ENCODE measurements at places on chromosomes 7 and 10. TPM values are rescaled to one million over a fixed set of nuclear protein-coding genes. Genes with fewer than 3 reads are reported as not detected.

DNA sequence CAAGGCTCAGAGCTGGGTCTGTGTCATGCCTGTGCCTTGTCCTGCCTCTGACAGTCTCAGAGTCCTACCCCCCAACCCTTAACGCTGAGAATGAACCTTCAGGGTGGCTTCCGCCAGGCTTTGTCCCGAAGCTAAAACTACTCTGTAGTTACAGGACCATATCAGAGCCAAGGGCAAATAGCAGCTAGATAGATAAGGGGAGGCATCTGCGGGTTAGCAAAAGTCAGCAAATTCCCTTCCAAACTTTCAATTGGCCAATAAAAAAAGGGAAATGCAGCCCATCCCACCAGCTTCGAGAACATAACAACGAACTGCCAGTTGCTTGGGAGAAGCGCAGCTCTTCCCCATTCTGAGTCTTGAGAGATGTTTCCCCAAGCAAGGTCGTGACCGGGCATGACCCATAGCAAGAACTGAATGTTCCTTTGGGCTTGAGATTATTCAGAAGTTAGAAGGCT is 17.7 kb downstream of the CCL24 start:
- DNase-seq: peak; percentile 93

GRCh38 chr10:130453721-130454542 is 317.7 kb downstream of the GLRX3 start:
- DNase-seq: peak; percentile 9

The WEE2 gene
- total RNA-seq: 1.4 TPM

The STAG3 gene
- 105 TPM for total RNA-seq

DNA sequence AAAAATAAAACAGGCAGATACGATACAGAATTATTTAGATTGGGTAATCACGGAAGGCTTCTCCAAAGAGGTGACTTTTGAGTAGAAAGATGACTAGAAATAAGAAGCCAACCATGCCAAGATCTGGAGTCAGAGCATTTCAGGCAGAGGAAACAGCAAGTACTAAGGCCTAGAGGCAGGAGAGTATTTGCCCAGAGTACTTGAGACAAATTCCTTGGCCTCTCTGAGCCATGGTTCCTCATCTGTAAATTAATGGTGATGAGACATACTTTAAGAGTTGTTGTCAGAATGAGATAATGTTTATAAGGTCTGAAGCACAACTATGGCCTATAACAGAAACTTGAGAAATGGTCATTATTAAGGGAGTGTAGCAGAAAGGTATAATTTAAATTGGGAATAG is 15.8 kb upstream of the GPR37 start:
- no peak for DNase-seq

- DNase-seq: peak; percentile 31
Observed at GRCh38 chr10:130737621-130738020, 573.9 kb downstream of the TCERG1L start.

The ASAH2B gene
- 6.6 TPM for total RNA-seq

The COL26A1 gene
- total RNA-seq: 1.1 TPM

- no peak for DNase-seq
Observed at GRCh38 chr10:6926971-6927370, 346.9 kb upstream of the PRKCQ start.

The LIPM gene
- total RNA-seq: not detected

DNA sequence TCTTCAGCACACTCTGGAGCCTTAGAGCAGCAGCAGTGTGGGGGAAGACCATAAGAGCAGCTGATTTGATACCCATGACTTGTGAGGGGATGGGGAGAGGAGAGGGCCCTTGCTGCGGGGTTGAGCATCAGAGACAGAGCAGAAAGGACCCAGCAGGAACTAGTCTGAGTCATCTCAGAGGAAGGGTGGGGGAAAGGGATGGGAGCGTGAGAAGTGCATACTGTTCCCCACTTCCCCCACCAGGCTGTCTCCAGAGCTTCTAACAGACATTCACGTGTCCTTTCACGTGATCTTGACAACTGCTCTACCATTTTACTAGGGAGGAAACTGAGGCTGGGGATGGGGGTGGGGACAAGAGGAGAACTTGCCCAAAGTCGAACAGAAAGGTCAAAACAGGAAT is 38.7 kb downstream of the FAM241B start:
- DNase-seq: no peak

- DNase-seq: no peak
Observed at GRCh38 chr10:69835875-69836730, 34.4 kb downstream of the COL13A1 start.

- DNase-seq: no peak
Observed at GRCh38 chr10:95279042-95279820, 11.6 kb downstream of the PDLIM1 start.

DNA sequence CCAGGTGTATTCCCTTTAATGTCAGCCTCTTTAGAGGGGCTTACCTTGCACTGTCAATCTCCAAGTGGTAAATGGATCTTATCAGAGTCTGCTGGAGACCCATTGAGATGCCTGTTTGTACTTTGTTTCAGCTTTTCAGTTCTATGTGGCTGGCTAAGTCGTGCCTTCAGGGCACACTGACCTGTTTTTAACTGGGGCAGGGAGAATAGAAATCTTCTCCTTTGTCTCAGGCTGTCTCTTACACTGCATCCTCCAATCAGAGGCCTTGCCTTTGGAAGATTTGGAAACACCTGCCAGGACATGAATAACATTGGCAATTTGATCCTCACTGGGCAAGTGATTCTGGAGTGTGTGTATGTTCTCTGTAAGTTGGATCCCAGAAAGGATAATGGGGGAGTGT is 65.0 kb downstream of the POU6F2 start:
- DNase-seq: no peak

The GOLGA7B gene
- 1.1 TPM for total RNA-seq

The NPY gene
- total RNA-seq: not detected

DNA sequence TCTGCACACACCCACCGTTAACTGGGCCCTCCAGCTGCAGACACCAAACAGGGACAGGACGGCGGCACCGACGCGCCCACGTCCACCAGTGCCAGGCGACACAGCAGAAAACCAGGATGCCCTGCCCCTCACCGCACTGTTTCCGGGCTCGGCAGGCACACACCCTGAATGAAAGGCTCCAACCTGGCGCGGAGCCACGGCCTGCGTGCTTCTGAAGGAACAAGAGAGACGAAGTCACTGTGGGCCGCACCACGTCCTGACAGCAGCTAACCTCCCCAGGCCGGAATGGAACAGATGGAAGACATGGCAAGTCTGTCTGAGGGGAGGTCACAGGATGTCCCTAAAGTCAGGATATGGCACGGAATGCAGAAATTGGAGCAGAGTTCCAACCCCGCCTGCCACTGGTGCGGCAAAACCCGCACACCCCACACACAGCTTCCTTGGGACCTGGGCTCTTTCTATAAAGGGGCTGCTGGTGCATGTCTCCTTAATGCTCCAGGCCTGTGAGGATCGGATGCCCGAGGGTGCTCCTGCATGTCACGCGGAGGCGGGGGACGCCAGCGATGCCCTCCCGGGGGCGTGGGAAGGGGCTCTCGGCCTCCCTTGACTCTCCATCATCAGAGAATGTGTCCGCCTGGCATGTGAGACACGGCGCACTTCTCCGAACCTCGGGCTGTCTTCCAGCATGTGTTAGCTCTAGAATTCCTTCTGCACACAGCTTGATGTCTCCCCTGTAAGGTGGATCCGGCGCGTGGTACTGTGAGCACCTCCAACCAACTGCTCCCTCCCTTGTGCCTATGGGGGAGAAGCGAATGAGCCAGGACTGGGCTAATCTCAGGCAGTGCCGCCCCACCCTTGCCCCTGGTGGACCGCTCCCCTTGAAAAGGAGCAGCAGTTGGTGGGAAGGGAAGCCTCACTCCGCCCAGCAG is 3.9 kb upstream of the GPER1 start:
- DNase-seq: no peak

The TMEM213 gene
- total RNA-seq: not detected

- no peak for DNase-seq
Observed at GRCh38 chr10:89985446-89985845, 284.1 kb downstream of the KIF20B start.

GRCh38 chr7:39356172-39356925 is 209.9 kb upstream of the YAE1 start:
- no peak for DNase-seq

DNA sequence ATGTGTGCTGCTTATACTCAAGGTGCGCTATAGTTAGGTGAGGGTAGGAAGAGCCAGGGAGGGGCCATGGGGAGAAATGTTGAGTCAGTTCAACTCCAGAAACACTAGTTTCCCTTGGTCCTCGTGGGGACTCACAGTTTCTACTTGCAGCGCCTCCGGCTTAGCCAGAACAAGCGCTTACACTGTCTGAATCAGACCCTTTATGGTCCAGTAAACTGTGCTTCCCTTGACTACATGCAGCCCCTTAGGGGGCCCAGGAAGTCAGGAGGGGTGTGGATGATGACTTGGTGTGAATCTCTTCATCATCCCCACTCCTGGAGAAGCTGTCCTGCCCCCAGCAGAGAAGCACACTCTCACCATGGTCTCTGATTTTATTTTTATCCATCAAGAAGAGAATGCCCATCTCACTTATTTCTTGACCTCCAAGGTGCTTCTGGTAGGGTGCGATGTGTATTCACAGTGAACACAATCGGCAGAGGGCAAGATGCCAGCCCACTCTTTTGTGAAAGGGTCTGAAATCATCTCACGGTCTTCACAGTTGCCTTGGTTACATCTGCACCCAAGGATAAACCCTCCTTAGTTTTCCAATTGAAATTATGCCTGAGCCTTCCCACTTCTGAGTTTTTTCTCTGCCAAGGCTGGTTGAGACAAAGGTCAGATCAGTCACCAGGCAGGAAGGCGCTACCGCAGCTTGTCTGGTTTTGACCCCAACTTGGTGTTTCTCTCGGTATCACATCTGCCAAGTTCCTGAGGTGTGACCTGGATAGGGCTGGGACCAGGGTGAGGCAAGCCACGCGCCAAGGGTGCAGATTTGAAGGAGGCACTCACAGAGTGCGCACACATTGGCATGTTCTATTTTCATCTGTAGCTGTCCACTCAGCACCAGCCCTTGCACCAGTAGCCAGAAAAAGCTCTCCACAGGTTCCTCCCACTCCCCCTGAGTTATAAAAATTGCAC is 62.7 kb upstream of the LRRC4 start:
- no peak for DNase-seq

DNA sequence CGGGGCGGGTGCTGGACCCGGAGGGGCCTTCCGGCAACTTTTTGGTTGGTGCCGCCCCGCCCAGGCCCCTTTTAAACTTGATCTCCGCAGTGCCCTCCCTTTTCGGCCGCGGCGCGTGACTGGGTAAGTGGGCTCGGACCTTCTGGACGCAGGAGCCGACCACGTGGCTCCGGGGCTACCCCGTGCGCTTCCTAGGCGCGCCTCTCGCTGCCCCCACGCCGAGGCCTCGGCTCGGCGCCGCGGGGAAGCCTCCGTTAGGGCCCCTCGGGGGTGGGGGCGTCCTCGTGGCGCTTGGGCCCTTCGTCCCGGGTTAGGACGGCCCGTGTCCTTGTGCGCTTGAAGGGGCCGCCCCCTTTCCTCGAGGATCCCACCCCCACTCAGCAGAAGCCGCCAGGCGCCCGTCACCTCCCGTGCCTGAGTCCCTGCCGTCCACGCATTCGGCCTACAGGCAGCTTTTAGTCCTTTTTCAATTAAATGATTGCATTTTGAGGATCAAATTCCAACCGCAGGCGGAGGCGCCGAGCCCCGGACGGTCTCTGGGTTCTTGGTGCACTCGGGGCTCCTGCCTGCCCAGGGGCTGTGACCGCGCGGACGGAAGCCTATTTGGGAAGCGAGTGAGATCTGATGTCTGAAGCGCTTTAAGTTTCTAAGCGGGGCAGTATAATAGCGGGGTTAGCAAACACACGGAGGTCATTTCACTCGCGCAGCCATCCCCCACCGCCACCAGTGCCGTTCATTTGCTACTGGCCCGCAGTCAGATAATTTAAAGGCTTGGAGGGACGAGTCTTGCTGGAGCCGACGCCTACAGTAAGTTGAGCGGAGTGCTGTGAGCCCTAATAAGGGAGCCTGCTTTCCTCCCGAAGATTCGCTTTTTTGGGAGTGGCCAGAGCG is 31.8 kb upstream of the TOMM7 start:
- peak; percentile 87 for DNase-seq

GRCh38 chr7:27155816-27156507 is 513 bp downstream of the HOXA7 start:
- DNase-seq: peak; percentile 20

GRCh38 chr7:5758753-5759335 is 22.6 kb downstream of the RNF216 start:
- DNase-seq: no peak

The CALY gene
- total RNA-seq: 35.5 TPM

DNA sequence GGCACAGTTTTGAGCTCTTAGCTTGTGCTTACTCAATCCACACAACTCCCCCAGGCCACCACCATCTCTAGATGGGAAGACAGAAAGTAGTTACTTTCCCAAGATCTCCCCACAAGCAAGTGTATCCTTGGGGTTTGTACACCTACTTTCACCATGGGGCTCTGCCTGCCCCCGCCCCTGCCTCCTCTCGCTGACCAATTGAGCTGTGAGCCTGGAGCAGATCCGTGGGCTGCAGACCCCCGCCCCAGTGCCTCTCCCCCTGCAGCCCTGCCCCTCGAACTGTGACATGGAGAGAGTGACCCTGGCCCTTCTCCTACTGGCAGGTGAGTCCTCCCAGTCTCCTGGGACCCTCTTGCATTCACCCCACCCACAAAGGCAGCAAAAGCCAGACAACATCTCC is 2.0 kb downstream of the FXYD4 start:
- no peak for DNase-seq

GRCh38 chr7:86320341-86320740 is 323.4 kb upstream of the GRM3 start:
- DNase-seq: no peak

DNA sequence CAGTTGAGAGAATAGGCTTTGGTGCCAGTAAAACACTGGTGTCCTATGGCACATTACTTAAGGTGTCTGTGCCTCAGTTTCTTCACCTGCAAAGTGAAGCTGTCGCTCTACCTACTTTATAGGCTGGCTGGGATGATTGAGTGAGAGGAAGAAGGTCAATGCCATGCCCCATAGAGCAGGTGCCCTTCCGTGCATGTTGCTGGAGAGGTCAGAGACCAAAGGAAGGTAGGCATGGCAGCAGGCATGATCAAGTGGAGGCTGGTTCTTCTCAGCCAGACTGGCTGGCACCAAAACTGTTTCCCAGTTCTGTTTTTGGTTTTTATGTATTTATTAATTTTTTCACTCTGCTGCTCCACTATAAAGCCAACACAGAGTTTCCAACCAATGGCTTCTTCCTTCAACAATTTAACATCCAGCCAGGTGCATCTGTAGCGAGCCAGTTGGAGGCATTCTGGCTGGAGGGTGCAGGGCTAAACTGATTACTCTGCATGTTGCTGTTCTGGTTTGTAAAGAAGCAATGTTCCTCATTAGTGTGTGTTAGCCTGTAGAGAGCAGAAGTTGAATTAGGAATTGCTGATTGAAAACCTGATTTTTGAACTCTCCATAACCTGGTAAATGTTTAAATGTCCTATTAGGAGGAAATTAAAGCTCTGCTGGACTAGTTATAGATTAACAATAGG is 144.3 kb upstream of the TNS3 start:
- no peak for DNase-seq

All from testis (tissue), 5 donors.